Retinal pigment epithelial cell (primary cell): ENCODE measurements at places on chromosomes 6 and 20.

DNA sequence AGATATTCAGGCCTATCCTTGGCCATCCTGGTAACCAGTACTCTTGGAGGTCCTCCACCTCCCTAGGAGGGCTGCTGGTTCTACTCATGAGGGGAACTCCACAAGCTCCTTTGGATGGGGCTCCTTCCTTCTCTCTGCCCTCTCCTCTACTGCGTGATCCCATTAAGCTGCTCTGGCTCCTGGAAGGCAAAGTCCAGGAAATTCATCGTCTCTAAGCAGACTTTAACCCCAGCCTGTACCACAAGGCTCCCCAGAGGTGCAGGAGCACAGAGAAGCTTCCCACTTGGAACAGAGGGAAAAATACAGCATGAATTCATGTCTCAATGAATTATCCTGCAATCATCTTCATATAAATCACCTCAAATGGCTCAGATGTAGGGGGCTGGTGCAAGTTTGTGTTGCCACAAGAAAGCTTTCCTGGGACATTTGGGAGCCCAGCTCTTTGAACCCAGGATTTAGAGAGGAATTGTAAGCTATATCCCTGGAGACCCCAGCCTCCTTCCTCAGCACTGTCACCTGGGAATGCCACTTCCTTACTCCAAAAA, 355.4 kb downstream of the CDC5L start:
- no peak for DNase-seq

- no peak for DNase-seq
These were observed 64.4 kb downstream of the TMEM242 start for GRCh38 chr6:157258878-157259277.

GRCh38 chr6:111809264-111809663, 64.0 kb downstream of the FYN start:
- DNase-seq, result no peak

- peak; percentile 58 for DNase-seq
These were observed 16.7 kb upstream of the ENTPD6 start for GRCh38 chr20:25178563-25179438.

DNA sequence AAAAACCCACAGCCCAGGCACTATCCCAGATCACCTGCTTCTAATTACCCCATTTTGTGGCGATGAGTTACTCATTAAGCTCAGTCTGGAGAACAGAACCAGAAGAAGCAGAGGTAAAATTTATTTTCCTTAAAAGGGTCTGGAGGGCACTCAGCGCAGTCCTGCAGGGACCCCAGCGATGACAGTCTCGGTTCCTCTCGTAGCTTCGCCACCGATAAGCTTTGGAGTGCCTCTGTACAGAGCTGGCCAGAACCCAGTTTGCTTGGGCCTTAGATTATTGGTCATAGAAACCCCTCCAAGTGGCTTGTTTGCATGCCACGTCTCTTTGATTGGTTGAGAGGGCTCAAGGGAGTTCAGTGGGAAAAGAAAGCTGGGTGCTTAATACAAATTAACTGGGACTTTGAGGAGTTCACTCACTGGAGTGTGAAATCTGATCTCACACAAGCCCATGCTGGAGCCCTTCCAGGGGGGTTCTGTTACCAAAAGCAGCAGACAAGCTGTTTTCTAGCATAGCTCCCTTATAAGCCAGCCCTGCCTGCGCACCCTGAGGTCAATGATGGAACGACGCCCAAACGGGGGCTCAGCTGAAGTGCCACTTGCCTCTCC, 158.5 kb upstream of the ARID1B start:
- peak; percentile 94 for DNase-seq

DNA sequence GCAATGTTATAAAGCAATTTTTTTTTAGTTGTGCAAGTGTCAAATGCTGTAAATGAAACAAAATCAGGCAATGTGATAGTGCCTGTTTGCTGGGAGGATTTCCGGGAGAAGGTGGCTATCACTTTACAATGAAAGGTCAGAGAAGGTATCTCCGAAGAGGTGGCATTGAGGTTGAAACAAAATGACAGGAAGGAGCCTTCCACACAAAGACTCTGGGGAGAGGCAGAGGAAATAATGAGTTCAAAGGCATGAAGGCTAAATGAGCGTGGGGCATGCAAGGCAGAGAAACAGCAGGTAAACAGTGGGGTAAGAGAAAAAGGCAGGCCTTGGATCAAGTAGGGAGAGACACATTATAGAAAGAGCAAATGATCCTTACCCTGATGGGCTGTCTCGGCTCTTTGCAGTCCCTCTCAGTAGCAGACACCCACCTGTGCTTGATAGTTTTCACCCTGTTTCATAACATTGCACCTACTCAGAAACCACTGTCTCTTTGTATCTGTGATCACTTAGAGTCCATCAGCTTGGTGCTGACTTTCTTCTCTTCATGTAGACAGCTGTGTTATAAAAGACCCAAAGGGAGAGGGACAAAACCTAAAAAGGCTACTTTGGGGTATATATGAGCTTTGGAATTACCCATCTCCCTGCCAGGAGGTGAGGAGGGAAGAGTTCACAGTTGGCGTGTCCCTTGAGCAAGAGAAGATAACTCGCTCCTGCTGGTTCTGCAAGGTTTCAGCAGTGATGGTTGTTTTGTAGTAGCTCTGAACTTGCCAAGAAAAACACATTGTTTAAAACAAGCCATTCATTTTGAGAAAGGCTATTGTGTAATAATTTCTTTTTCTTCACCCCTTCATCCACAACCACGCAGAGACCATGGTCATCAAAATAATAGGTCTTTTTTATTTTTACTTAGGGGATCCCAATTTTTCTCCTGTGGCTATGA, 22.3 kb downstream of the NRN1 start:
- no peak for DNase-seq

GRCh38 chr6:115667478-115668026, 393.1 kb downstream of the FRK start:
- DNase-seq, result no peak

DNA sequence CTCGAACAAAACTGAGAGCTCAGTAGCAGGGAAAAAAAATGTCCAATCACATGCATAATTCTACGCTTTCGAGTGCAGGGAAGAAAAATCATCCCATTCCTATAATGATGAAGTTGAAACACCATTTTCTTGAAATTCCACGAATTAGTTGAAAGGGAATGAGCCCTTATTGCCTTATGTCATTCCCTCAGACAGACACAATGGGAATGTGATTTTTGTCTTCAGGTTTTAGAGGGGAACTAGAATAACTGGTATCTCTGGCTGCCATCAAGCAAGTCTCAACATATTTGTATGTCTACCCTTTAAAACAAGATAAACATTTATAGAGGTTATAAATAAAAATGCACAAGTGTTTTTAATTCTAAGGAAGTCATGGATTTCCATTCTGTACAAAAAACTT, 87.9 kb downstream of the KIF13A start:
- DNase-seq, result no peak

DNA sequence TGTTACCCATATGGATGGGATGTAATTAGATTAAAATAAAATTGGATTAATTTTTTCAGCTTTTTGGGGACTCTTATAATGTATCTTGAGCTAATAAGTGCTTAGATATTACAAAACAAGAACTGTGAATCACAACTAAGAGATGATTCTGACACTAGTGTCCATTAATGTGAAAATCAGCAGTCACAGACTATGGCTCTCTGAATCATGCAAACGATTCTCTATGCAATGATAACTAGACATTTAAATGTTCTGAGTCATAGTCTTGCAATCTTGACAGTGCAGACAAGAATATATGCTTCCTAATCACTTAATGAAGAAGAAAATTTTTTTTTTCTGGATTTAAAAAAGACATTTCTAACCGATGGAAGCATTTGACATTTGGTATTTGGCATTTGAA, 82.2 kb upstream of the OPRM1 start:
- no peak for DNase-seq

- DNase-seq, result no peak
These were observed 46.2 kb upstream of the CEP85L start for GRCh38 chr6:118697554-118697953.

DNA sequence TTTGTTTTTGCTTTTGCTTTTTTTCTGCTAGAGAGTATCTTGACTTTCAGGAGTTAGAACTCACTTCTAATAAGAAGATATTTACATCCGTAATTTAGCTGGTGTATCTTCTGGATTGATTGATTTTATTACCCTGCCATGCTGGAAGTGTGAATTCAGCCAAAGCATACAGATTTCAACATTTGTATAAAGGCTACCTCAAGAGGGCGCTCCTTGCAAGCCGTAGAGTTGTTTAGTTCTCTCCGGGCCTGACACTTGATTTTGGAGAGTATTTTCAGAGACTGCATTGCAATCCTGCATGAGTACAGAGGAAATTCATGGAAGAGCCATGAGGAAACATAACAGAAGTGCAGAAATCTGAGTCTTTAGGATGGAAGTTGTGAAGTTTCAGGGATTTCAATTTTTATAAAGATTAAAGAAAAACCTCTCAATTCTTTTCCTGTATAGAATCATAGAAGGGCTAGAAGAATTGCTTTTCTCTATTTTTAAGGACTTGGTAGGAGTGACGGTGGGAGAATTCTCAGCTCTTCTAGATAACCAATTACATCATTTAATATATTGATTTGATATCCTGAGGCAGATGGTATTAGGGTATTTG, 66.7 kb upstream of the TIAM2 start:
- peak; percentile 22 for DNase-seq

DNA sequence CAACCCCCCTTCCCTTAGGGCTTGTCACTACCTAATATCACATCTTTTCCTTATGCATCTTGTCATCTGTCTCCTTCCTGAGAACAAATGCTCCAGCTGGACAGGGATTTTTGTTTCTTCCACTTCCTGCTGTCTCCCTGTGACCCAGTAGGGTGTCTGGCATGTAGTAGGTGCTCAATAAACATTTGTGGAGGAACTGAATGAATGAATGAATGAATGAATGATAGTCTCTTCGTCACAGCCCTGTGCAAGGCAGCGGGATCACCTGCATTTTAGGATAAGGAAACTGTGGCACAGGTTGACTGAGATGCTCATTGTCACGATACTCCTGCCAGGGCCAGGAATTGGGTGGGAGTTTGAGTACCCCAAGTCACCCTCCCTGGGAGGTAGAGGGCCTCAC, 14.2 kb downstream of the LEMD2 start:
- no peak for DNase-seq

- no peak for DNase-seq
These were observed 213.9 kb upstream of the SULF2 start for GRCh38 chr20:47999166-47999565.

GRCh38 chr6:26491604-26492003, 8.5 kb upstream of the BTN1A1 start:
- DNase-seq, result no peak

- peak; percentile 55 for DNase-seq
These were observed 215.1 kb downstream of the PACRG start for GRCh38 chr6:162942866-162943265.

DNA sequence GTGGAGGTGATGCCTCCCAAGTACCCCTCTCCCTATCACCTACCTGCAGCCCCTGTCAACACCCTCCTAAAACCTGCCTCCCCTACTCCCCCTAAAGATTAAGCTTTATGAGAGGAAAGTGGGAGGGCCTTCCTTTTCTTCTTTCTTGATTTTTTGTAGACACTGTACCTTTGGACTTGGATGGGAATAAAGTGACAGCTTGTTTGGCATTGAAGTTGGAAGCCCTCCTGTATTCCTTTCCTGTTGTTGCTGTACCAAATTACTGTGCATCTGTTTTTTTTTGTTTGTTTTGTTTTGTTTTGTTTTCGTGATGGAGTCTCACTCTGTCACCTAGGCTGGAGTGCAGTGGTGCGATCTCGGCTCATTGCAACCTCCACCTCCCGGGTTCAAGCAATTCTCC, 99.3 kb upstream of the NFATC2 start:
- DNase-seq, result no peak

DNA sequence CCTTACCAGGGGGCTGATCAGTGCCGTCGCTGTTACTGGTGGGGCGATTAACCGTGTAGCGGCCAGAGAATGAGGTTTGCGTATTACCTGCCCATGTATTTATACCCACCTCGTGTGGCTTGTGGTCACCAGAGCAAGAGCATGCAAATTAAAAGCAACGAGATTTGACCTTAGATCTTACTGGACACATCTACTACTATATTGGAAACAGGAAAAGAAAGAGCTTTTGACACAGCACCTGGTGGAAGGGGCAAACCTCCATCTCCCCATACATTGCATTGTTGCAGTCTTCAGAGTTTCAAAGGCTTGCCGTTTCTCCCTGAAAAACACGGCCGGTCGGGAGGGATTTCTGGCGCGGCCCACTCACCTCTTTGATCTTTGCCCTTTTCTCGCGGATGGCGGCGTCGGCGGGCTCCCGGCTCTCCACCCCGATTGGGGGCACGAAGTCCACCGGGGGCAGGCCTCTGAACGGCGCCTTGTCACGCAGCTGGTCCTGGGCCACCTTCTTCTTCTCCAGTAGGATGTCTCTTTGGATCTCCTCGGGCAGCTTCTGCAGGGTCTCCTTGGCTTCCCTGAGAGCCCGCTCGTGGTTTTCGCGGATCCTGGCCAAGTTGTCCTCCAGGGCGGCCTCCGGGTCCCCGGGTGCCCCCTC, 1.3 kb downstream of the MAN1A1 start:
- no peak for DNase-seq

GRCh38 chr20:2690213-2690612, 2.4 kb upstream of the EBF4 start:
- no peak for DNase-seq

DNA sequence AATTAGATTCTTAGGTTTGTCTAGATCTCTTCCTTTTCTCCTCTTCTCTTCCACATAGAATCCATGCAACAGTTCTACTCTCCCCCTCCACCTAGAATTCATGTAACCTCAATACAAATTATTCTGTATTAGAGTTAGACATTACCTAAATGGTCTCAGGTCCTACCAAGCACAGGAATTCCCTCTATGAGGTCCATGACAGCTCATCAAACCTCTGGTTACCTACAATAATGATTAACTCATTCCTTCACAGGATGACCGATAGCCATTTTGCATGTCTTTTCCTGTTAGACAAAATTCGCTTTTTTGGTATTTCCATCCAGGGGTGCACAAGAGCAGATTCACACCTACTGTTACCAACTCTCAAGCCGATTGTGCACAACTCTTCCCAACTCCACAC, 27.4 kb upstream of the BMP2 start:
- no peak for DNase-seq

- no peak for DNase-seq
These were observed 41.0 kb downstream of the MAPK14 start for GRCh38 chr6:36068586-36068985.

DNA sequence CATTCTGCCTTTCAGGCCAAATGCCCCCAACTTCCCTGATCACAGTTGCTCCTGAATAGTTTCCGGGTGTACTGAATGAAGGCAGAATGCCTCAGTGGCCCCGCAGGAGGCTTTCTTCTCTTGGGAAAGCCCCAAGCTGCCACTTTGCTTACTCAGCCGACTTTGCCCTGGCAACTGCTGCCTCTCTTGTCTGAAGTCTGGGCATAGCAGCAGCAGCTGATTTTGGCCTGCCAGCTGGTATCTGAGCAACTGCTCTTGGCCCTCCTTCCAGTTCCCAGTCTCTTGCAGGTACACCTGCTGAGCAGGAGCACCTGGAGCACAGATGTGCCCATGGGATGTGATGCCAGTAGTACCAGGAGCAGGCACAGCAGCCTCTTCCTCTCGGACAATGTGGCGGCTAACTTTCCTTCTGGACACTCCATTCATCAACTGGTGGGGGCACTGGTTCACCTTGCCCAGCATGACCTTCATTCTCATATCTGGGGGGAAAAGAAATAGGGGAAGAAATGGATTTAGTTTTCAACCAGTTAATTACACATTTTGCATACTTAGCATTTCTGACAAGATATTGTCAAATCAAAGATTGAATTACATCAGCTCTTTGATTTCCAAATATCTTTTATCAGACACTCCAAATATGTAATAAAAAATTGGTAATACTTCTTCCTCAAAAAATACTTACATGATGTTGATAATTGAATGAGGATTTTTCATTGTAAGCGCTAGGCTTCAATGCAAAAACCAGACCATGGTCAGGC, 468.2 kb downstream of the PKHD1 start:
- no peak for DNase-seq

GRCh38 chr6:10205892-10206291, 209.0 kb downstream of the TFAP2A start:
- DNase-seq, result no peak

- DNase-seq, result no peak
These were observed 55.2 kb downstream of the B4GALT5 start for GRCh38 chr20:49658508-49658907.
